ENCODE measurements at places on chromosomes 7 and 10. TPM values are rescaled to one million over a fixed set of nuclear protein-coding genes. Genes with fewer than 3 reads are reported as not detected.

The TUBAL3 gene
- total RNA-seq: not detected

The LUC7L2 gene
- total RNA-seq: 140 TPM

The DNAJB6 gene
- total RNA-seq: 103 TPM

The RELN gene
- total RNA-seq: 1.5 TPM

The LIPM gene
- not detected for total RNA-seq

The WEE2 gene
- total RNA-seq: not detected

The FKBP9 gene
- 87.2 TPM for total RNA-seq

The ZNF503 gene
- total RNA-seq: 25.2 TPM

The GIMAP1 gene
- 3.5 TPM for total RNA-seq

The PDZD7 gene
- 0.18 TPM for total RNA-seq

The NXPH1 gene
- not detected for total RNA-seq

The PHTF2 gene
- 22.0 TPM for total RNA-seq

The CAMK2B gene
- not detected for total RNA-seq

The SFTPD gene
- total RNA-seq: 0.89 TPM

The KCNMA1 gene
- total RNA-seq: 87.9 TPM

Measured in ureter (tissue), 1 donor.